ENCODE measurements at places on chromosomes 7 and 10.

DNA sequence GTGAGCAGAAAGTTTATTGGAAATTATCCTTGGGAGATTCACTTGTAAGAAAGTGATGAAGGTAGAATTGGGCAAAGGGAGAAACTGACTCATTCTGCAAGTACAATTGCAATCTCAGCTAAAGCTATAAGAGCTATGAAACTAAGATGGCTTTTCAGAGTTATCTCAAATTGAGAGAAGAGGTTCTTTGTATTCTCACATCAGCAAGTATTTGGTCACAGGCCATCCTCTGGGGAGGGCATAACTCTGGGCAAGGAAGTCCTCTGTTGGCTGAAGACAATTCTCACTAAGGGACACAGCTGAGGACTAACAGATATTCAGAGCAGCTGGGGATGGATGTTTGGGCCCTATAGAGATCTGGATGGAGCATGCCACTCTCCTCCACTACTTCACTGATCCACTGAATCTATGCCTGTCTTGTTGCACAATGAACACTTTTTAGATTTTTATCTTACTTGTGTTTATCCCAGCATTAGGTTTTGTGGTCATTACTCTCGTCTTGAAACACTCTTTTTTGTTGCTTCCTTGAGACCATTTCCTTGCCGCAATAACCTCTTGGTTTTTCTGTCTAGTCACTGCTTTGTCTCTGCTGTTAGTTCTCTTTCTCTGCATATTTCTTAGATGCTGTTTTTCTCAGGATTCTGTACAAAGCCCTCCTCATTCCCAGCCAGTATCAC, 115.1 kb downstream of the GNAI1 start:
- no peak for DNase-seq
- no peak overlapping the region for H3K4me3 ChIP-seq
- no peaks in the 10 kb centered on the region for H3K4me1 ChIP-seq

DNA sequence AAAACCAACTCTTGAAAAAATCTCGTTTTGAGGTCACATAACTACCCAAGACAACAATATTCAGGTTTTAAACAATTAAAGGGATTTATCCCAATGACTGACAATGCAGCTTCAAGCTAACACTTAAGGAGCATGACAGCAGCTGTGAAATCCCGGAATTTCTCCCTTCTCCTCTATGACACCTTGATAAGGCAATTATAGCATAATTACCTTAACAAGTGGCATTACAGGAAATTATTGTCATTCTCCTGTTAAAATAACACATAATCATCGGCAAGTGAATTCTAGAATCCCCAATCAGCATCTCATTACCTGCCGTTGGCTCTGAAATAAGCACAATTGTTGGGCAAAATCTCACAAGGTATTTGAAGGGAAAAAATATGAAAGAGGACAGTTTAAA, 417.0 kb upstream of the PFKP start:
- H3K4me3 ChIP-seq, result no peak overlapping the region
- no peaks in the 10 kb centered on the region for H3K36me3 ChIP-seq
- DNase-seq, result no peak
- H3K27ac ChIP-seq, result no peak overlapping the region

GRCh38 chr10:79434223-79434687, 11.2 kb downstream of the ZCCHC24 start:
- H3K36me3 ChIP-seq, result no peaks in the 10 kb centered on the region
- H3K4me1 ChIP-seq, result no peaks in the 10 kb centered on the region
- no peaks in the 10 kb centered on the region for H3K27me3 ChIP-seq

DNA sequence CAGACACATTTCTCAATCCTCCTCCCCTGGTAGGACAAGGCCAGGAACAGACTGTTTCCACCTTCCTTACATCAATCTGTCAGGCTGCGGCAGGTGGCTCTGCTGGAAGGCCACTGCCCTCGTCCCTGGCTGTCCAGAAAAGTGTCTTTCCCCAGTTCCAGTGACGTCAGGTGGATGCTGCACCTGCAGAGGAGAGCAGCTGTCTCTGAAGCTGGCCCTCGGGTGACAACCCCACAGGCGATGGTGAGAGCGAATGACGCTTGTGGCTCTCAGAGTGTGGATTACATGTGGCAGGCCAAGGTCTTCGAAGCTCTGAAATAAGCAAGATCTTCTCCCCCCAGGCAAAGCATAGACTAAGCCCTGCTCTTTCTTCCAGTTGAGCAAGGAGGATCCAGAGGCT, 146.9 kb upstream of the RET start:
- DNase-seq, result no peak
- no peaks in the 10 kb centered on the region for H3K4me1 ChIP-seq
- H3K36me3 ChIP-seq, result no peaks in the 10 kb centered on the region
- no peak overlapping the region for H3K27ac ChIP-seq

DNA sequence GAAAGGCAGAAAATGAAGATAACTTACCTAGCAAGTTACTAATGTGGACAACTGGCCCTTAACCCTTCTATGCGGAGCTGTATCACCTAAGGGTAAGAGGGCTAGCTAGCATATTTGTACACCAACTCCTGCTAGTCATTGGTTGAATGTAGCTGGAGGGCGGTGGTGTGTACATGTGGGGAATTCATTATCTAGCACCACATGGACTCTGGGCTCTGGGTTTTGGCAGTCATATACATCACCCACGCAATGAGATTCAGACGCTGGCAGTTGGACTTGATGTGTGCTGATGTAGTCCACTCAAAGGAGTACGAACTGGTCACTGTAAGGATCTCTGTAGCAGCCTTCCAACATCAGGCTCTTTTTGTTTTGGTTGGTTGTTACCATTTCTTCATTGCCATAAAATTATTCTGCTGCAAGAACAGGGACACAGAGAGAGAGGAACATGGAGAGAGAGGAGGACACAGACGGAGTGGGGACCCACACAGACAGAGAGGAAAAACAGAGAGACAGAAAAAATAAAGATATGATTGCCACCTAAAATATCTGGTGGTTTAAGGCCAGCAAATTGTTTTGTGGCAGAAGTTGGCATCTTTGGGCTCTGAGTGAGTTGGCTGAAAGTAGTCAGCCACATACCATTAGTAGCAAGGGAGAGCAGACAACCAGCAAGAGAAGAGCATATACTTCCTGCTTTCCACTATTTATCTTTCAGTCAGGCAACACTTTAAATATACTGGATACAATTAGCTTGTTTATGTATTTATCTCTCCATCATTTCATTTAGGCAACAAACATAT, 76.7 kb upstream of the MTPN start:
- no peak overlapping the region for H3K27ac ChIP-seq
- H3K4me3 ChIP-seq, result no peak overlapping the region
- H3K27me3 ChIP-seq, result no peaks in the 10 kb centered on the region
- H3K36me3 ChIP-seq, result no peaks in the 10 kb centered on the region
- H3K4me1 ChIP-seq, result no peaks in the 10 kb centered on the region

GRCh38 chr10:108452533-108452932, 1288.0 kb upstream of the SORCS1 start:
- H3K4me3 ChIP-seq, result no peak overlapping the region
- H3K27ac ChIP-seq, result no peak overlapping the region
- no peaks in the 10 kb centered on the region for H3K36me3 ChIP-seq
- H3K4me1 ChIP-seq, result no peaks in the 10 kb centered on the region
- no peaks in the 10 kb centered on the region for H3K27me3 ChIP-seq
- DNase-seq, result no peak

GRCh38 chr7:25852211-25852938, 299.6 kb upstream of the NFE2L3 start:
- H3K4me1 ChIP-seq, result peaks cover 3% of the 10 kb centered on the region
- H3K27me3 ChIP-seq, result no peaks in the 10 kb centered on the region
- H3K27ac ChIP-seq, result peak overlapping the region; percentile 62
- DNase-seq, result no peak
- H3K4me3 ChIP-seq, result no peak overlapping the region

DNA sequence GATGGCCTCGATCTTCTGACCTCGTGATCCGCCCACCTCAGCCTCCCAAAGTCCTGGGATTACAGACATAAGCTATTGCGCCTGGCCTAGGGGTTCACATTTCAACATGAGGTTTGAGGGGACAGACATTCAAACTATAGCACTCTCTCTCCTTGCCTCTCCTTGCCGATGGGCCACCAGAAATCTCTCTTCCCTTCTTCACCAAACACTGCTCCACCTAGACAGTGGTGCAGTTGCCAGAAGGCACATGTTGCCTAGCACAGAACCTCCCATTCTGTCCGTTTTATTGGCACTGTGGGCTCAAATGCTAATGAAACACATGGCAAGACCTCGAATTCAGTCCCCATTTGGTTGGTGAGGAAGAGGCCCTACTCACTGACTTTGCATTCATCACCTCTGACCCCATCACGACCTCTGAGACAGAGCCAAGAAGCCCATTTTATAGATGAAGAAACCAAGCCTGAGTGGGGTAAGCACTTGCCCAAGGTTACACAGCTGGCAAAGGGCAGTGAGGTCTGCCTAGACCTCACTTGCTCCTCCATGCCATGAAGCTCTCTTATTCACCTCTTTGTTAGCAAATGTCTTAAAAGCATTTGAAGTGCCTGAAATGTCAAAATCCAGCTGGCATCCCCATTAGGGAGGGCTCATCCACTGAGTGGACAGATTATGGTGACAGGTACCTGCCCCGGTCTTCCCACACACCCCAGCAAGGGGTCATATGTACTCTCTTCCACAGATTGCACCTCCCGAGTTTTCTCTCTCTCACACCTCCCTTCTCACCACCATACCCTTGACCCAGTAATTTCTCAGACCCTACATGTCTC, 34.0 kb downstream of the GPRIN2 start:
- H3K4me1 ChIP-seq, result peaks cover 2% of the 10 kb centered on the region
- DNase-seq, result peak; percentile 43
- no peaks in the 10 kb centered on the region for H3K36me3 ChIP-seq
- H3K27me3 ChIP-seq, result no peaks in the 10 kb centered on the region

- no peak overlapping the region for H3K27ac ChIP-seq
- no peaks in the 10 kb centered on the region for H3K4me1 ChIP-seq
- no peaks in the 10 kb centered on the region for H3K27me3 ChIP-seq
- DNase-seq, result no peak
- no peaks in the 10 kb centered on the region for H3K36me3 ChIP-seq
Observed at GRCh38 chr10:97131666-97132065, 54.1 kb downstream of the SLIT1 start.

GRCh38 chr10:2895594-2896196, 171.7 kb upstream of the PFKP start:
- H3K4me1 ChIP-seq, result no peaks in the 10 kb centered on the region
- DNase-seq, result no peak
- H3K36me3 ChIP-seq, result no peaks in the 10 kb centered on the region

- no peaks in the 10 kb centered on the region for H3K36me3 ChIP-seq
- H3K4me3 ChIP-seq, result no peak overlapping the region
- H3K27me3 ChIP-seq, result no peaks in the 10 kb centered on the region
- DNase-seq, result no peak
- no peak overlapping the region for H3K27ac ChIP-seq
Observed at GRCh38 chr7:39605087-39605486, 18.3 kb upstream of the RALA start.

DNA sequence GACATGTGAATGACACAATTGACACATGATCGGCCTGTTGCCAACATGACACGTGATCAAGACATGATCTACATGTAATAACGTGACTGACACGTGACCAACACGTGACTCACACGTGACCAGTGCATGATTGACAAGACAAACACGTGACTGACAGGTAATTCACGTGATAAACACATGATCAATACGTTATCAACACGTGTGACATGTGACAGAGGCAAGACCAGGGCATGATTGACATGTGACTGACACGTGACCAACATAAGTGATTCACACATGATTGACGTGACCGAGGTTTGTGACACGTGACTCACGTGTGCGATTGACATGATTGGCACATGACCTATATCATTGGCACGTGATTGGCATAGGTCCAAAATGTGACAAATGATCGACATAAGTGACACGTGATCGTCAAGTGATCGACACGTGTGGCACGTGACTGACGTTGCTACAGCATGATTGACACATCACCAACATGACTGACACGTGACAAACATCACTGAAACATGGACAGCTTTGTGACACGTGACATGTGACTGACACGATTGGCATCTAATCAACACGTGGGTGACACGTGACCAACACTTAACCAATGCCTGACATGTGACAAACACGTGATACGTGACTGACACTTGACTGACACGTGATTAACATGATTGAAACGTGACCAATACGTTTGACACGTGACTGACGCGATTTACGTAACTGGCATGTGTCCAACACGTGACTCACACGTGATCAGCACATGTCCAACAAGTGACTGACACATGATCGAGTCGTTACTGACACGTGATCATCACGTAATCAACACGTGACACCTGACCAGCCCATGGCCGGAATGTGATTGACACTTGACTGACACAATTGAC, 23.0 kb downstream of the CRPPA start:
- H3K4me3 ChIP-seq, result no peak overlapping the region
- H3K4me1 ChIP-seq, result no peaks in the 10 kb centered on the region
- H3K27me3 ChIP-seq, result no peaks in the 10 kb centered on the region
- no peak overlapping the region for H3K27ac ChIP-seq

DNA sequence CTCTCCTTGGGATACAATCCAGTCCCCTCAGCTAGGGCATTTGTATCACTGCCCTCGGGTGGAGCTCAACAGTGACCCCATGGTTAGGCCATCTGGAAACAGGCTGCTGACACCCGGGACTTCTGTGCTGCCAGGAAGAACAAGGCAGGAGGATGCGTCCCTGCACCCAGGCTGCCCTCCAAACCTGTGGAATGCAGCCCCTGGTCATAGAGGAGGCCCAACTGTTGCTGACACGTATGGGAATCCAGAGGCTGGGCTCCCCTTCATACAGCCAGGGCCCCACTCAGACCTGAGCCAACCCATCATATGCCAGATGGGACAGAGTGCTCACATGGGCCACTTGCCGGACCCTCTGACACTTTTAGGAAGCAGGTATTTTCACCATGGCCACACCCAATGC, 45.5 kb upstream of the SRGN start:
- no peaks in the 10 kb centered on the region for H3K36me3 ChIP-seq
- no peak for DNase-seq
- no peaks in the 10 kb centered on the region for H3K4me1 ChIP-seq
- no peak overlapping the region for H3K4me3 ChIP-seq
- no peak overlapping the region for H3K27ac ChIP-seq
- H3K27me3 ChIP-seq, result no peaks in the 10 kb centered on the region

DNA sequence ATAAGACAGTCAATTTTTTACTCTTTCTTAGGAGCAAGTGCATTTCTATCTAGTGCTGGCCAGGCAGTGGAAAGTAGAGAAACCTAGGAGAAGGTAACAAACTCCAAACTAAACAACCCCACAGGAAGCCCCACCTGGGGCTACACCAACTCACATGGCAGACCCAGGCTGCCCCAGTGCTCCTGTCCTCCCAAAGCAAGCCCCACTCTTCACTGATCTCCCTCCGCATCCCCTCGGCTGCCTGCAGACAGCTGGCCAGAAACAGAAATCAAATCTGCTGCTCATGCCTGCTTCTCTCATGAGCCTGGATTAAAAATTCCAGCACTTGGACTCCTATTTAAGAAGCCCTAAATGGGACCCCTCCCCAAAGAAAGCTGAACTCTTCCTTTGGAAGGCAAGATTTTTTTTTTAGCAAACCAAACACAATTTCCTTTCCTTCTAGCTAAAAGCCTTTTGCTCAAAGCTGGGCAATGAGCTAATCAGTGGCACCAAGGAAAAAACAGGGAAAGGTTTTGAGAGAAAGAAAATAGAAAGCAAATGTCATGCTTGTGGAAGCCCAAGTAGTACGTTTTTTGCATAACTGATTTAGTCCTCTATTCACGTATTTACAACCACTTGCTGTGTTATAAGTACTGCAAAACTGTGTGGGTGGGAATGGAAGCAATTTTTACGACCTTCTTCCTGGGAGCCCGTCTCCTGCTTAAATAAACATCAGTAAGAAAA, 10.8 kb downstream of the PDE1C start:
- no peak for DNase-seq
- H3K4me1 ChIP-seq, result peaks cover 2% of the 10 kb centered on the region
- H3K36me3 ChIP-seq, result no peaks in the 10 kb centered on the region
